ENCODE measurements at places on chromosomes 6 and 20.

- DNase-seq: no peak
Measured at GRCh38 chr6:148288541-148288940, 54.1 kb upstream of the SASH1 start.

DNA sequence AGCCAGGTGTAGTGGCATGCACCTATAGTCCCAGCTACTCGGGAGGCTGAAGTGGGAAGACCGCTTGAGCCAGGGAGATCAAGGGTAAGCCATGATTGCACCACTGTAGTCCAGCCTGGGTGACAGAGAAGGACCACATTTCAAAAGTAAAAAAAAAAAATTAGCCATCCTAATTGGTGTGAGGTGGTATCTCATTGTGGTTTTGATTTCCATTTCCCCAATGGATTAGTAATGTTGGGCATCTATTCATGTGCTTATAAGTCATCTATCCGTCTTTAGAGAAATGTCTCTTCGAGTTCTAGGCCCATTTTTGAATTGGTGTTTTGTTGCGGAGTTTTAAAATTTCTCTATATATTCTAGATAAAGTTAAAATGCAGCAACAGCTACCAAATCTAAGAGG, 21.7 kb downstream of the ABHD12 start:
- DNase-seq: no peak

DNA sequence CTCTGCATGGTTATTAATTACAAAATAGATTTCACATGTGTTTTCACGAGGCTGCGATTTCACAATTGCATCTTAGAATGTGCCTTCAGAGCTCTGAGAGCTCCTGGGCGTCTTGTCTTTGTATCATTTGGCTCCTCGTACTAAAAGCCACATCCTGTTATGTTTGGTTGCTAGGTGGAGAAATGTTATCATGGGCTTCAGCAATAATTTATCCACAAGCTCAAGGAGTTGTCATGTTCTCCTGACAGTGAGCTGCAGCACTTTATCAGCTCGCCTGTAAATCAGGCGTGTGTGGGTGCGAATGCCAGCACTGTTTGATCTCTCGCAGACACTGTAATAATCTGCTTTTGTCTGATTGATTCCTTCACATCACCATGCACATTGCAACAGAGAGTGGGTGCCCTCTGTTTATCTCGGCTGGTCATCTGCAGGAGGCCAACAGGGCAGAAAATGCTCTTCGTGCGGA, 218.6 kb upstream of the ZFP64 start:
- DNase-seq: no peak

DNA sequence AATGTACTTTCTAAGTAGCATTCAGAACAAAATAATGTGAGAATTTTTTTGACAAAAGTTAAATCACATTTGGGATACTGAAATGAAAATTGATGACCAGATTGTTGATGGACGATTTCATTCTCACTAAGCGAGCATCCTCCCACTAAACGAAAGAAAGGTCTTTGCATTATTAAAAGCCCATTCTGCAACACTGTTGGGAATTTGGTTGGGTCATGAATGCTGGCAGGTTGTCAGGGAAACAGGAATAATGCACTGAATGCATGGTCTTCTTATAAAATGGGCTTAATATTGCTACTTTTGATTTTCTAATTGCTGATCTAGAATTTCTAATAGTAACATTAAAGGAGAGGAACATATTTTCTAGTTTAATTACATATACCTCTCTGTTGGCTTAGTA, 229.8 kb downstream of the NKAIN2 start:
- no peak for DNase-seq

DNA sequence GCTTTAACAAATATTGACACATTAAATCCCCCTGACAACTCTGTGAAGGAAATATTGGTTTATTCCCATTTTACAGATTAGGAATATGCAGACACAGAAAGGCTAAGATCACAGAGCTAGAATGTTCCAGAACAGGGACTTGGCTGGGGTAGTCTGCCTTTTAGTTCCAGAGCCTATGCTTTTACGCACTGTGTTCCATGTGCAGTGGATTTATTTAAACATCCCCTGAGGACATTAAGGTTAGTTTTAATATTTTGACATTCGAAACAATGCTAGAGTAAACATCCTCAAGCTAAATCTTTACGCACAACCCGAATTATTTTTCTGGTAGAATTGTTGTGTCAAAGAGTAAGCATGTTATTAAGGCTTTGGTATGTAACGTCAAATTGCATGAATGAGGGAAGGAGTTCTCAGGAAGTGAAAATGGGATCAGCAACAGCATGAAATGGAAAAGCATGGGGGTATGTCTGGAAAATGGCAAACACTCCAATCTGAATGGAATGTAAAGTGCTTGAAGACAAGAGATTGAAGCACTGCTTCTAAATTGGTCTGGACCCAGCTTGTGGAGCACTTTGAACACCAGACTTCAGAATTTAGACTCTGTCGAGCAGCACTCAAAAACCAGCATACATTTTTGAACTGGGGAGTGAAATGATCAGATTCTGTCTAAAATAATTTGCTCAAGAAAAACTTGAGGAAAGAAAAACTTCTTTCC, 429.9 kb downstream of the CD83 start:
- no peak for DNase-seq

- DNase-seq: no peak
Measured at GRCh38 chr20:62910217-62910766, 16.0 kb downstream of the DIDO1 start.

DNA sequence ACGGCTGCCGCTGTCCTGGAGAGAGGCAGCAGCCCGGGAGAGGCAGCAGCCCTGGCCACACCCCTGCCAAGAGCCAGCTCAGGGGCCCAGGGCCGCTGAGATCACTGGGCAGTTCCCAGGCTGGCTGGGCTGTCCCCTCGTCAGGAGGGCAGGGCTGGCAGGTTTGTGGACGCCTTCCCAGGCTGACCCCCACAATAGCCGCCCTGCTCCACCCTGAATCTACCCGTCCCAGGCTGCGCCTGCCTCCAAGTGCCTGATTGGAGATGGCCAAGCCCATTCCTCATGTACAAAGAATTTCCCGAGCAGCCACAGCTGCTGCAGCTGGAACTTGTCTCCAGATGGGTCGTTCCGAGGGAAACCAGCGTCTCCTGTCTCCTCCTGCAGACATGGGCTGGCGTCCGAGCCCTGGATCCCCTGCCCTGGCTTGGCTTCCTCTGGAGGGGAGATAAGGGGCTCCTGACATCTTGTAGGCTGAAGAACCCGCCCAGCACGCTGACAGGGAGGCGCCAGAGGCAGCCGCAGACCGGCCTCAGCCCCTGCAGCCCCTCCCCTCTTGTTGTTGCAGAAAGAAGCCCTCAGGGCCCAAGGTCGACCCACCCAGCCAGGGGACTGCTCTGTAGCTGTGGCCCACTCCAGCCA, 9.4 kb upstream of the GATA5 start:
- no peak for DNase-seq

DNA sequence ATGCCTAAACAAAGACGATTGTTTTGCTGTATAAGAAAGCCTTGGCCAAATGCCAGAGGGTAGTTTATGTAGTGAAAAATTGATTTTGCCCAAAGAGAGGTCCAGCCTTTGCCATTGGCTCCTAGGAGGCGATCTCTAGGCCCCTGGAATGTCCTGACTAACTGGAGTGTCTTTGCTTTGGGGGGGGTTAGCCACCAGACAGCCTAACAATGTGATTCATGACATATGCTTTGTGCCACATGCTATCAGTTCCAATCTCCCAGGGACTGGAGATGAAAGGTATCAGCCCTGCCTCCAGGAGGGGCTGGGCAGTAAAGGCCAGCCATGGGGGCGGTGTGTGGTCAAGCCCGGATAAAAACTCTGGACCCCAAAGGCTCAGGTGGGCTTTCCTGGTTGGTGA, 32.7 kb upstream of the TUBB2A start:
- DNase-seq: no peak

- DNase-seq: no peak
Measured at GRCh38 chr6:46502486-46503119, 11.4 kb upstream of the RCAN2 start.

DNA sequence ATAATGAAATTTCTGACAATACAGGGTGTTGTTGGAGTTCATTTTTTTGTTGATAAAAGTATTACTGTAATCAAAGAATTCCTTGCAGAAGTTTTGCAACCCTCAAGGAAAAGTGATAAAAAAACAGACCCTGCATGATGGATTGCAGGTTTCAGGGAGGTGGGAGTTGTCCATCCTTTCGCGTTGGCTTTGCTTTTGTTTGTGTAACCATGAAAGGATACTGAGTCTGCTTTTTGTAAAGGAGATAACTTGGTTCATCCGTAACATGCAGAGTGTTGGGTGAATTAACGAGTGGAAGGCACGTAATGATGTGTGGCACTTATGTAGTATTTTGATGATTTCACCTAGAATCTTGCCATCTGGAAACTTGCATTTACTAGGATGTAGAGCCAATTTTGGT, 23.6 kb downstream of the FOXO3 start:
- DNase-seq: no peak

DNA sequence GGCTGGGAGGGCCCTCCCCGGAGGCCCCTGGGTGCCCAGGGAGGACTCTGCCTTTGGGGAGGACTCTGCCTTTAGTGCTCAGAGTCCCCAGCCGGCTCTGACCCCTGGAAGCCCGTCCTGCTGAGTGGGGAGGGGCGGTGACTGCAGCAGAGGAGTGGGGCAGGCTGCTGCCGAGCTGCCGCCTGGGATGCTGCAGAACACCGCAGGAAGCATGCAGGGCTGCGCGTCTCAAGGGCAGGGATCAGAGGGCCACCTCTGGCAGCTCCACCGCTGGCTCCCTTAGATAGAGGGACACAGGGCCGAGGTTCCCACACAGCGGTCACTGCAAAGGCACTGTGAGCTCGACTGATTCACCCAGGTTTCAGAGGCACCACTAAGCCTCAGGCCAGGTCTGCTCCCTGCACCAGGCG, 82.2 kb upstream of the GATA5 start:
- DNase-seq: no peak

- DNase-seq: peak; percentile 91
Measured at GRCh38 chr6:149031859-149032598, 285.2 kb downstream of the UST start.

GRCh38 chr6:26205161-26205624, 118.0 kb downstream of the HFE start:
- DNase-seq: no peak

DNA sequence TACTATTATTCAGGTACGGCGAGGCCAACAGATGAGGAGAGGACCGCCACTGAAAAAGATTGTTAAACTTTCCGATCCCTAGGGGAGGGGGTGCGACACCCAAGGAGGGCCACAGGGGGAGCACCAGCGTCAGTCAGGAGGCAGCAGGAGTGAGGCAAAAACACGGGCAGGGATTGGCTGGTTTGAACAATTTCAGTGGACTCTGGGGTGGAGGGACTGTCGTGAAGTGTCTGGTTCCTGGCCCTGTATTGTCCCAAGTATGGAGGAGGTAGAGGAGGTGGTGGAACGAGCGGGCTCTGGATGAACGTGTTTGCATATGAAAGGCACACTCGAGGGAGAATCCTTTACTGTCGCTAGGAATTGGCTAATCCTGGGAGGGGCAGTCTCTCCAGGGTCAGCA, 32.5 kb upstream of the MCUR1 start:
- no peak for DNase-seq

- DNase-seq: no peak
Measured at GRCh38 chr6:32890831-32891230, 36.8 kb downstream of the PSMB9 start.

DNA sequence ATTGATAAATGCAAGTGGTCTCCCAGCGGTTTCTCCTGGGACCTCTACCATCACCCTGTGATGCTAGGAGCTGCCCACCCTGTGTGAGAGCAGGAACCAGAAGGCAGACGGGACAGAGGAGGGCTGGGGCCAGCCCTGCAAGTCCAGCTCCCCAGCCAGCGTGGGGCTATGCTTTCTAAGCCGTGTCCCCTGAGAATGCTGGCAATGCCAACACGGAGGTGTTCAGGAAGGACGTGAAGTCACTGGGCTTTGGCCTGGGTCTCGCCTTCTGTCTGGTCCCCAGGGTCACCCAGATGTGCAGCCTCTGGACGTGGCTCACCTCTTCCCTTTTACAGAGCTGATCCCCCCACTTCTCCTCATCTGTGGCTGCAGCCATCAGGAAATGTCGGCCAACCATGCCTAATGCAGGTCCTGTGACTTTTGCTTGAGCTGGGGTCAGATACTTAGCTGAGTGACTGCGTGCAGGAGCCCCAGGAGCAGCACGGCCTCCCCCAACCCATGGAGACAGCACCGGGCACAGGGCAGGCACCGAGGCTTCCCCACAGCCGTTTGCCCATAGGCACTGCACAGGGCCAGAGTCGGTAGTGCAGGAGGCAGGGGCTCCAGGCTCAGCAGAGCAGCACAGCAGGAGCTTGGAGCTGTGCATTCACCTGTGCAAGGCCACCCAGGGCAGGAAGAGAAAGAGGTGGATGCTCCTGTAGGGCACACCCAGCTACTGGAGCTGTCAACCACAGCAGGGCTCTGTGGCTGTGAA, 66.2 kb downstream of the GNAS-AS1 start:
- DNase-seq: no peak

- DNase-seq: no peak
Measured at GRCh38 chr6:144033816-144034735, 26.0 kb upstream of the PLAGL1 start.

DNA sequence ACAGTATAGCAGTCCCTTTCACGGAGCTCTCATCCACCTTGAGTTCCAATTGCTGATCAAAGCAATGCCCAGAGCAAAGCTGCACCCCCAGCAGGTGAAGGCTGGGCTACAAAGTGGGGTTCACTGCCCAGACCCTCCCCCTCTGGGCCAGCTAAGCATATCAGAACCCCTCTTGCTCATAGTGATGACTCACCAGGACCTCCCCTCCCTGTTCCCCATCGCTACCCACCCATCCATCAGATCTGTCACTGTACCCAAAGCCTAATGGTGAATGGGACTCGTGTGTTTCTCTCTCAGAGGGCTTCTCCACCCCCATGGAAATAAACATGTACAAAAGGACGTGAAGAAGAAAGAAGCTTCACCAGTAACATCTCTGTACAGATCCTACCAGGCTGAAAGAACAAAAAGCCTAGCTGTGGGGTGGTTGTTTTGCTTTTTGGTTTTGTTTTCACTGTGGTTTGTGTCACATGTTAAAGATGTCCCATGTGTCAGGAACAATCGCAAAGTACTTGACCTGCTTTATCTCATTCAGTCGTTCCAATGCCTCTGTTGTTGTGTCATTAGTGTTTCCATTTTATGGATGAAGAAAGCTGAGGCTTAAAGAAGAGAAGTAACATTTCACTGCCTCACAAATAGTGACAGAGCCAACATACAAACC, 518.5 kb downstream of the CD83 start:
- no peak for DNase-seq

DNA sequence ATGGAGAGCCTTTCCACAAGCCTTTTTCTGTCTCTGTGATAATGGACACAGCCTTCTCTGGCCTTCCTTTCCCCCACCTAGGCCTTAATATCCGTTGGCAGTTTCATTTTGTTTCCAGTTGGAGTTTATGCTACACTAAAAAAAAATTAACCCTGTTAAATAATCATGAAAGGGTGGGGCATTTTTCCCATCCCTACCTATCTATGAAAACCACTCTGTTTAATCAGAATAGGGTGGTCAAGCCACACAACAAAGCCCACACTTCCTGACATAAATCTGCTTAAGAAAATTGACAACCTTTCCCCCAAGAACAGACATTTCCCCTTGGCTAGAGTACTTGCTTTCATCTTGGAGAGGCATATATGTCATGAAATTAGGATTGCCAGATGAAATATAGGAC, 14.2 kb downstream of the TXLNB start:
- DNase-seq: no peak

Measured in T47D (cell line).